Trophoblast cell (in vitro differentiated cells and primary cell): ENCODE measurements at places on chromosomes 1 and 21.

- no peak for DNase-seq
Observed at GRCh38 chr1:233038581-233038980, 88.2 kb downstream of the NTPCR start.

- no peak for DNase-seq
Observed at GRCh38 chr1:198185759-198186158, 29.0 kb downstream of the NEK7 start.

DNA sequence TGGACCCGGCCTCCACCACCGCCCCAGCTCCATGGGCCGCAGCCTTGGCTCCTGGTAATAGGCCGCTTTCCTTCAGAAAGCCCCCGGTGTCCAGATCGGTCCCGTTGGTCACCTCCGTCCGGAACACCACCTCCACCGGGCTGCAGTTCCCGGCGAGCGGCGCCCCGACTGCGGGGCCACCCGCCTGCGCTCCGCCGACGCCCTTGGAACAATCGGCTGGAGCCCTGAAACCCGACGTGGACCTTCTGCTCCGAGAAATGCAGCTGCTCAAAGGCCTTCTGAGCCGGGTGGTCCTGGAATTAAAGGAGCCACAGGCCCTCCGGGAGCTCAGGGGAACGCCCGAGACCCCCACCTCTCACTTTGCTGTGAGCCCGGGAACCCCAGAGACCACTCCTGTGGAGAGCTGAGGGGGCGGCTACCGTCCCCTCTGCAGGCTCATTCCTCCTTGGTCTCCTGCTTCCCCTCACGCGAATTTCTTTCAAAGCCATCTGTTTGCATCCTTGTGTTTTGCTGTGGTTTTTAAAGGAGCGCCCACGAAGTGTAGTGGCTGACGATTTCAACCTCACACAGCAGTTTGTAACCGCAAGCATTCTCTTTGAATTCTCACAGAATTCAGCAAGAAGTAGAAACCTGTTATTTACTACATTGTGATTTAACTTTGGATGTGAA, 6.0 kb downstream of the FCRLB start:
- no peak for DNase-seq

DNA sequence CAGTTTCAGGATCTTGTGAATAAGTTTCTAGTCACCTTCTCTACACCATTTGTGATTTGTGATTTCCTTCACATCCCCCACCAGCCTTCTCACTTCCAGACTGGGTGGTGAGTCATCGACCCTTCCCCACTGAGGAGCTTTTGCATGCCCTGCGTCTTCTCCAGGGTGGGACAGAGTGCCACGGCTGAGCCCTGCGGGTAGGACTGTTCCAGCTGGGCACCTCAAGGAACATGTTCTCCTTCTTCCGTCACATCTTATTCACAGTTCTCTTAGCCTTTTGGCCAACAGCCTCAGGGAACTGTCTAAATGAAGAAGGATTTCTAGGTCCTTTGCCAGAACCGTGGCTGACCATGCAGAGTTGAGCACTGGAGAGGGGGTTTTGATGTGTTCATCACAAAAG, 116.5 kb downstream of the TMEM53 start:
- DNase-seq, result no peak

DNA sequence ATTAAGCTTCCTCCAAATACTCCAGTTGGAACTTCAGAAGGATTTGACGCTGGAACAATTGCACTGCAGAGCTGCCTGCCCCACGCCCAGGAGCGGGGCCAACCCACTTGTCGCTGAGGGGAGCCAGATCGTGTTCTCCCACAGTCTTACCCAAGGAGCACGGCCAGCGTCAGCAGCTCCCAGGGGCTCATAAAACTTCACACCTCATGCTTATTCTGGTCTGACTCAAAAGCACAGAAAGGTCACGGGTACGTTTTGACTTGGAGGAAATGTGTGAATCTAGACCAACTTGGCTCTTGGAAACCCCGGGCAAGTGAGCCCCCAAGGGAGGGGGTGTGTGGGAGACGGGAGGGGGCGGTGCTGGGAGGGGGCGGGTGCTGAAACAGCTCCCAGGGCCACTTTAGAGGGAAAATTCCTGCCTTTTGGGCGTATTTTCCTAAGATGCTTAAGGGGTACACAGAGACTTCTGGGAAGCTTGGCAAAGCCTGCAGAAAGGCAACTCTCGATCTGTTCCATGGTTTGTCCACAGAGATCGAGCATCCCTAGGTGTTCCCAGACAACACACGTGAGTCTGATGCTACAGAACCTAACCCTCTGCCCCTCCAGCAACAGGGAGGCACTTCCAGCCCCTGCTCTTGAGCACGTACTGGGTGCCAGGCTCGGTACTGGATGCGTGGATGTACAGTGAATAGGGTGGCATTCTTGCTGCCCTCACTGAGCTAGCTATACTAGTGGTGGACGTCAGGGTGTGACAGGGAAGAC, 98.9 kb downstream of the DHRS3 start:
- DNase-seq, result no peak

DNA sequence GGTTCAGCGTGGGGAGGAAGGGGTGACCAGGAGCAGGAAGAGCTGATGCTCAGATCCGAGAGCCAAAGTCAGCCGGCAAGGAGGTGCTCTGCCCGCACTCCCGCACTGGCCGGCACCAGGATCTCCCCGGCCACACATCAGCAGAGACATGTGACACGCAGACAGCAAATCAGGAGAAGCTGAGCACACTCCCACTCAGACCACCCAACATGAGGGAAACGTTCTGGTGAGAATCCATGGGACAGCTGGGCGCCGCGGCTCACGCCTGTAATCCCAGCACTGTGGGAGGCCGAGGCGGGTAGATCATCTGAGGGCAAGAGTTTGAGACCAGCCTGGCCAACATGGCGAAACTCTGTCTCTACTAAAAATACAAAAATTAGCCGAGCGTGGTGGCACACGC, 18.6 kb upstream of the PTTG1IP start:
- no peak for DNase-seq

DNA sequence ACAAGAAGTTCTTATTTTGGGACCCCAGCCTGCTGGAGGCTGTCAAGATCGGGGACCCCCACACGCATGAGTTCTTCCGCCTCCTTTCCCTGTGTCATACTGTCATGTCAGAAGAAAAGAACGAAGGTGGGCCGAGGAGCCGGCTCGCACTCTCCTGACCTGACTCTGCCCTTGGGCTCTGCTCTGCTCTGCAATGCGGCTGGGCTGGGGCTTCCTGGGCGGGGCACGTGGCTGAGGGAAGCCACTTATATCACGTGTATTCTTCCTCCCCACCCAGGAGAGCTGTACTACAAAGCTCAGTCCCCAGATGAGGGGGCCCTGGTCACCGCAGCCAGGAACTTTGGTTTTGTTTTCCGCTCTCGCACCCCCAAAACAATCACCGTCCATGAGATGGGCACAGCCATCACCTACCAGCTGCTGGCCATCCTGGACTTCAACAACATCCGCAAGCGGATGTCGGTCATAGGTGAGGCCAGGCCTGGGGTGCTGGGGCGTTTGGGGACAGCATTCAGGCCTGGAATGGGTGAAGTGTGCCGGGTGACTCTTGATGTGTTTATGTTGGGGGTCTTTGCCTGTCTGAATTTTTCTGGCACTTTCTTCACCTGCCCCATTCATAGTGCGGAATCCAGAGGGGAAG, 17.6 kb downstream of the ATP8B2 start:
- DNase-seq, result no peak

- DNase-seq, result no peak
Observed at GRCh38 chr1:48007047-48007446, 9.9 kb upstream of the TRABD2B start.

DNA sequence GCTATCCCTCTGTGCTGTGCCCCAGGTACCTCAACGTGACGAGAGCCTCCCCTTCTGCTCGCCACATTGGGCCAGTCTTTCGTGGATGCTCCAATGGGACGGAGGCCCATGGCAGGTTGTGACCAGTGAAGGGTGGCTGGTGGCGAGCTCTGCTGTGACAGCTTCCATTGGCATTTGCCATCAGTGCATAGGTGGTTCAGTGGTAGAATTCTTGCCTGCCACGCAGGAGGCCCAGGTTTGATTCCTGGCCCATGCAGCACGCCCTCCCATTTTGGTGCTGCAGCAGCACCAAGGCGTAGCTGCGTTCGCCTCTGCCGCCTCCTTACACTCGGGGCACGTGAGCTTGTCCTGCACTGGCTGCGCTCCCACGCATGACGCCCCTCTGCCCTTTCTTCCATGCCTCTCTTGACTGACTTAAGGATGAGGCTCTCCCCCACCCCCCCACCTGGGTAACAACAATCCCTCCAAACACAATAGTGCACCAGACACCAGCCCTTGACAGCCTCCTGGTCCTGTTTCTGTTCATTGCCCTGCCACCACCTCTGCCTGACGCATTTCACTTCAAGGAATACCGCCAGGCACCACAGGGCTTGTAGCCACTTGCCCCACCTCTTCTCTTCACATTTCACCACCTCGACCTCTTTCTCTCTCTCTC, 24.7 kb upstream of the FCGR2A start:
- no peak for DNase-seq

GRCh38 chr1:205800981-205801703, 11.9 kb downstream of the SLC41A1 start:
- DNase-seq, result no peak
